CD4-positive, alpha-beta memory T cell (primary cell): ENCODE measurements at places on chromosomes 2 and 18. TPM values are rescaled to one million over a fixed set of nuclear protein-coding genes. Genes with fewer than 3 reads are reported as not detected.

Gene PSD4
- total RNA-seq, result 100.0 TPM

Gene CELF4
- total RNA-seq, result not detected

Gene NCKAP1
- total RNA-seq, result 6.3 TPM

Gene LYG2
- total RNA-seq, result not detected

Gene FIGN
- total RNA-seq, result not detected

Gene NT5DC4
- not detected for total RNA-seq

Gene MROH2A
- not detected for total RNA-seq

Gene NTSR2
- total RNA-seq, result not detected

Gene TMEM169
- total RNA-seq, result 5.1 TPM

Gene RBM44
- 1.1 TPM for total RNA-seq

Gene CXCR1
- not detected for total RNA-seq

Gene SKOR2
- total RNA-seq, result not detected

Gene ASPRV1
- 2.0 TPM for total RNA-seq

Gene MITD1
- total RNA-seq, result 84.3 TPM

Gene SNORC
- total RNA-seq, result 1.4 TPM

Gene PSTPIP2
- total RNA-seq, result 14.0 TPM

Gene GKN1
- not detected for total RNA-seq

Gene GPR39
- not detected for total RNA-seq
